Stimulated activated CD4-positive, alpha-beta T cell treated with anti-CD3 and anti-CD28 coated beads, Interleukin-1b, Interleukin-23, amount 100 ng/mL, for 48 hours (primary cell): ENCODE measurements at places on chromosomes 11 and 22.
A peak's percentile ranks its signal among the peaks of the same experiment; 100 is the strongest.

DNA sequence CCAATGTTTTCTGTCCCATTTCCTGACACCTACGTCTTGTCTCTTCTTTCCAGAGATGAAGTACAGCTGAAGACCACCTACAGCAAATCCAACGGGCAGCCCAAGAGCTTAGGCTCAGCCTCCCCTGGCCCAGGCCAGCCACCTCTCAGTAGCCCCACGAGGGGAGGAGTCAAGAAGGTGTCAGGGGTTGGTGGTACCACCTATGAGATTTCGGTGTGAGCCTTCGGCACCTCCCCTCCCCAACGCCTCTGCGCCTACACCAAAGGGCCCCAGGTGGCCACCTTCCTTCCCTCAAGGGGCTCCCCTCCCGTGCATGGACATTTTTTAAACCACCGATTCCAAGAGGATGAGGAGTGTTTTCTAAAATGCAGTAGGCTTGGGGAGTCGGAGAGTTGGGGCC, 12.2 kb downstream of the MED19 start:
- DNase-seq, result no peak

GRCh38 chr11:6371825-6372224, 18.4 kb upstream of the SMPD1 start:
- no peak for DNase-seq

- no peak for DNase-seq
Measured at GRCh38 chr22:19612866-19613572, 88.8 kb upstream of the CLDN5 start.

- DNase-seq, result peak; percentile 39
Measured at GRCh38 chr11:64745189-64745520, 1.2 kb upstream of the RASGRP2 start.

- DNase-seq, result no peak
Measured at GRCh38 chr22:26269572-26269971, 100.3 kb downstream of the SEZ6L start.

GRCh38 chr11:65540290-65541092, 15.6 kb downstream of the SCYL1 start:
- peak; percentile 89 for DNase-seq

GRCh38 chr11:78039919-78040671, 17.0 kb upstream of the KCTD14 start:
- no peak for DNase-seq

- DNase-seq, result no peak
Measured at GRCh38 chr11:122155765-122156527, 39.9 kb upstream of the BLID start.

- no peak for DNase-seq
Measured at GRCh38 chr11:11036848-11037732, 179.2 kb upstream of the ZBED5 start.

GRCh38 chr11:3831378-3832239, 9.2 kb downstream of the RHOG start:
- no peak for DNase-seq

DNA sequence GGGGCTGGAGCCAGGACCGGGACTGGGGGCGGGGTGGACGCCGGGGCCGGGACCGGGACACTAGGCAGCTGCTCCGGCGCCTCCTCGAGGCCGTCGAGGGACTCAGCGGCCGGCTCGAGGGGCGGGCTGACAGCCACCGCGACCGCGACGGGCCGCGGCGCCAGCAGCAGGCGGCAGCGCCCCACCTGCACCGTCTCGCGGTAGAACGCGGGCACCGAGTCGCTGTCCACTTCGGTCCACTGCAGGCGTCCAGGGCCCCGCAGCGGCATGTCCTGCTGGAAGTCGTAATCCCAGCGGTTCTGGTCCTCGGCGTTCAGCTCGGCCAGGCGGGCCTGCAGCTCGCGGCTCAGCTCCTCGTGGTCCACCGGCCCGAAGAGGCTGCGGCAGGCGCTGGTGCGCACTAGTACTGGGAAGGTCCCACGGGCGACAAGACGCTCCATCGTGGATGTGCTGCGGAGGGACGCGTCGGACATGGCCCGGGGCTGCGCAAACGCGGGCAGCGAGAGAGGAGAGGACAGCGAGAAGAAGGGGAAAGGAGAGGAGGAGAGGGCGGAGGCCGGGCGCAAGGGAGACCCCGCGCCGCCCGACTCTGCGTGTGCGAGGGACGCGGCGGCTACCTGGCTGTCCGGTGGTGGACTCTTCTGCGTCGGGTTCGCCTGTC, 428 bp downstream of the CDKN1C start:
- DNase-seq, result no peak

DNA sequence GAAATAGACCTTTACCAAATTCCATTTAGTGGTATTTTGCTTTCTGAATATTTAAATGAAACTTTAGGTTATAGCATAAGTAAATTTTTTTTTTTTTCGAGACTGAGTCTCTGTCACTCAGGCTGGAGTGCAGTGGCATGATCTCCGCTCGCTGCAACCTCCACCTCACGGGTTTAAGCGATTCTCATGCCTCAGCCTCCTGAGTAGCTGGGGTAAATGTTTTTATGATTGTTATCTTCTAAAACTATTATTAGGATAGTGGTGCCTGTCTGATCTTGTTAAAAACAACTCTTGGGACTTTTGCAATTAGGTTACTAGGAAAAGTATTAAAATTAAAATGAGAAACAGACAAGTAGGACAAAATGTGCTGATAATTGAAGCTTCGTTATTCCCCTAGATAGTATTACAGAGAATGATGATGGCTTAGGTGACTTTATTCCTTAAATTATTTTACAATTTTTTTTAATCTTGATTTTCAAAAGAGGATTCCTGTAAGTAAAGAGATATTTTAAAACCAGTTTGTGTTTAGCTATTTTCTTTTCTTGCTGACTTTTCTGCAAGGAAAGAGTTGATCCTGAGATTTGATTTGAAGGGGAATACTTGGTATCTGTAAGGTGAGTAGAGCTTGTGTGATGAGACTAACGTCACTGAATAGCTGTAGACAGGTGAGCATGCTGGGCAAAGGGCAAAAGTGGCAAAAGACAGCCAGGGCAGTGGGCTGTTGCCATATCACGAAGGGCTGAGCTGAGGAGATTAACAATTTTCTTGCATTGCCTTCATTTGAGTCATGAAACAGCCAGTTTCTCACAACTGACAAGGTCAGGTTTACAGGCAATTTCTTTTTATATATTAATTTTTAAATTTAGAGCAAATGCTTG, 20.8 kb downstream of the CRKL start:
- no peak for DNase-seq

DNA sequence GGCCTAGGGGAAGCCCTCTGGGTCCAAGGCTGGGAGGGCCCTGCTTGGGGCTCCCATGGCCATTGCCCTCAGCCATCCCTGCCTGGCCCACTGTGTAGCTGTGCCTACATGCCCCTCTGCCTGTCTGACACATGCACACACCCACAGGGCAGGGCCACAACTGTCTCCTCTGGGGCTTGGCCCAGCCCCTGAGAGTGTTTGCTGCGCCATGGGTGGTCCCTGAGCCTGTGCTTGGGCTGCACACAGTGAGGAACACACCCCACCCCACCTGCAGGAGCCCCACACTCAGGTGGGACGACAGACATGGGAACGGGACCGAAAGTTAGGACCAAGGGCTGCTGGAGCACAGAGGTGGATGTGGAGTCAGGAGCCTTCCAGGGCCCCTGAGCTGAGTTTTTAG, 489.5 kb downstream of the TBC1D22A start:
- DNase-seq, result no peak

- no peak for DNase-seq
Measured at GRCh38 chr11:802693-803466, 2.2 kb downstream of the PIDD1 start.

DNA sequence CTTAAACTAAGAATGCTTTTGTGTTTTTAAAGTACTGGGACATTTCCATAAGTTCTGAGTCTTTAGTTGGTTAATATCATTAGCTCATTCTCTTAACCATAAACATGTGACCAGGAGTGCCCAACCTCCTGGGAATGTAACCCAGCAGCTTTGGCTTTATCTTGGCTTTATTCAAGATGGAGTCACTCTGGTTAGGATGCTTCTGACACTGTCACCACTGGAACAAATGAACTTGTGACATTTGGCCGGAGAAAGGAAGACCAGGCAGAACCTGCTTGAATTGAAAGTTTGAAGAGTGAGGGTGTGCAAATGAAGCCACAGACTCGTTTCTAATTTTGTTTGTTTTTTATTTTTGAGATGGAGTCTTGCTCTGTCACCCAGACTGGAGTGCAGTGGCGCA, 54.6 kb downstream of the OSBP2 start:
- DNase-seq, result no peak

- no peak for DNase-seq
Measured at GRCh38 chr11:69391192-69392103, 90.0 kb upstream of the LINC01488 start.

- no peak for DNase-seq
Measured at GRCh38 chr22:39173050-39173706, 20.7 kb upstream of the CBX7 start.

DNA sequence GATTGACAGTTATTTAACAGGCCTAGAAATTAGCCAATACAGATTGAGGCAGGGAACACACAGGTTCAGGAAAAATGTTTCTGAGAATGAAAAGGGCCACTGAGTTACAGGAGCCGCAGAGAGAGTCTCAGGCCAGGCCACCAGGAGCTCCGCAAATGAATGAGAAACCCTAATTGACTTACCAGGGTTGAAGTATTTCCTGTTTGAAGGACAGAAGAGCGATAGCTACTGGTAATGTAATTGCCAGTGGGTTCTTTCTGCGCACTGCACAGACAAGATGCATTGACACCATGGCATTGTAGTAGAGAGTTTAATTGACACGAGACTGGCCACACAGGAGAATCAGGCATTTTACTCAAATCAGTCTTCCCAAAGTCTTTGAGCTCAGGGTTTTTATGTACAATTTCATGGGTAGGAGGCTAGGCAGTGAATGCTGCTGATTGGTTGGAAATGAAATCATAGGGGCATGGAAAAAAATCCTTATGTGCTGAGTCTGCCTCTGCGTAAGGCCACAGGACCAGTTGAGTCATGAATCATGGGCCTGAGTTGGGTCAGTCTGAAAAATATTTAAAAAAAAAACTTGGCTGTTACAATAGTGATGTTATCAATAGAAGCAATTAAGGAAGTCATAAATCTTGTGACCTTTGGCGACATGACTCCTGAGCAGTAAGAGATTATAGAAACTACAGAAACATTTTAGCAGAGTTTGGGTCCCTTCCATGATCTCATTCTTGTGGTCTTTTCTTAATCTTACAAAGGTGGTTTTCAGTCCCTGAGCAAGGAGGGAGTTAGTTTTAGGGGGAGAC, 203.8 kb downstream of the CASP12 start:
- no peak for DNase-seq

GRCh38 chr22:47376901-47377505, 614.6 kb downstream of the TBC1D22A start:
- no peak for DNase-seq

GRCh38 chr11:69636512-69637197, 4.3 kb upstream of the CCND1 start:
- DNase-seq, result no peak

- no peak for DNase-seq
Measured at GRCh38 chr11:120643284-120643683, 131.7 kb downstream of the GRIK4 start.

DNA sequence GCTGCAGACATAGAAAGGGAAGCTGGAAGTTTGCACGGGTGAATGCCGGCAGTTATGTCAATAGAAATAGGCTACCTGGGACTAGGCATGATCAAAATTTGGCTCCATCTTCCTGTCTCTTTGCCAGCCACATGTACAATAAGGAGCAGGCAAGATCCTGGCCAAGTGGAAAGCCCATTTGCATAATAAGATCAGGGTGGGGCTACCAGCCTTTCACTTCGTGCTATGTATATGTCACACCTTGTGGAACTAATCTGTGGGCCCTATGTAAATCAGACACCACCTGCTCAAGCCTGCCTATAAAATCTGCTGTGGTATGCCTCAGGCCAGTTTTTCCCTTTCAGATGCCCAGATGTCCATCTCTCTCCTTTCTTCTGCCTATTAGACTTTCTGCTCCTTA, 79.3 kb upstream of the DRD2 start:
- DNase-seq, result no peak

GRCh38 chr22:20087319-20088262, 7.5 kb downstream of the DGCR8 start:
- no peak for DNase-seq

GRCh38 chr11:79860336-79860735, 419.5 kb upstream of the TENM4 start:
- no peak for DNase-seq

GRCh38 chr22:22576244-22576988, 17.4 kb upstream of the PRAME start:
- DNase-seq, result peak; percentile 34

DNA sequence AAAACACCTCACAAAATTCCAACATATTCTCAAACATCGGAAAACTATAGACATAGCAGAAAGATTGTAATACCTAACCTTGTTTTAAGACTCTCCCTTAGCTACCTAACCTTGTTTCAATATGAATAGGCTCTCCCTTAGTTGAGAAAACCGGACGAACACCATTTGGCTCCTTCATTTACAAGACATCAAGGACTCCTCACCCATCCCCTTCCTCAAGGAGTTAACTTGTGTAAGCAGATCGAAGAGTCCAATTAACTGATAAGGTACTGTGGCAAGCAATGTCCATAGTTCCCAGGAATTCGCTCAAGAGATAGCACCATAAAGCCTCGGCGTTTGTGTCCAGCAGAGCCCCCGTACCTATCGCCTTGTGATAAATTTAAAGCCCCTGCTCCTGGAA, 4.6 kb upstream of the ACRV1 start:
- no peak for DNase-seq

DNA sequence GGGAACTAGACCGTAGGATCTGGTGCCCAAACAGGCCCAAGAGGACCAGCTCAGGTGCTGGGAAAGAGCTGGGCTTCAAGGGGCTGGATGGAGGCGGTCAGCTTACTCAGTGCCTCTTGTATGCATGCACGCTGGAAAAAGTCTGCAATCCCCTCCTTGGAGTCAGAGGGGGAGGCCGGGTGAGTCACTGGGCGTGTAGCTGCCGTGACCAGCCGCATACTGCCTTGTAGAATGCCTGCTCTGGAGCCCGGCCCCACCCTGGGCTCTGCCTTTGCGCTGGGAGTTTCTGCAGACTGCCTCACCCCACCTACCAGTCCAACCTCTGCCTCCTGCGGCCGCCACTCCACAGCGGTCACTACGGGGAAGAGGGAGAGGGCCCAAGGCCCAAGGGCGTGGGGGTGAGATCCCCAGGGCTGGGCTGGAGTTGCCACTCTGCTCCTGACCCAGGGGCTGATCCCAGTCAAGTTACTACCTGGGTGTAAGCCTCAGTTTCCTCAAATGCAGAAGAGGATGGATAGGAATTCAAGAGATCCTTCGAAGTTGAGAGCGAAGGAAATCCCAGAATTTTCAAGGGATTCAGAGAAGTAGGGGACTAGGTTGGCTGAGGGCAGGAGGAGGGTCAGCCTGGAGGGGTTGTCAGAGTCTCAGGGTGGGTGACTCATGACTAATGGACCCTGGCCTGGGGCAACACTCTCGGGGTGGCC, 4.2 kb downstream of the MRGPRF start:
- DNase-seq, result no peak

GRCh38 chr11:2924821-2925675, 4.2 kb downstream of the PHLDA2 start:
- no peak for DNase-seq
